Fibroblast of mammary gland (primary cell): ENCODE measurements at places on chromosomes 2 and 18.
A peak's percentile ranks its signal among the peaks of the same experiment; 100 is the strongest.

- peak; percentile 52 for DNase-seq
Observed at GRCh38 chr2:101844055-101844635, 146.6 kb downstream of the MAP4K4 start.

DNA sequence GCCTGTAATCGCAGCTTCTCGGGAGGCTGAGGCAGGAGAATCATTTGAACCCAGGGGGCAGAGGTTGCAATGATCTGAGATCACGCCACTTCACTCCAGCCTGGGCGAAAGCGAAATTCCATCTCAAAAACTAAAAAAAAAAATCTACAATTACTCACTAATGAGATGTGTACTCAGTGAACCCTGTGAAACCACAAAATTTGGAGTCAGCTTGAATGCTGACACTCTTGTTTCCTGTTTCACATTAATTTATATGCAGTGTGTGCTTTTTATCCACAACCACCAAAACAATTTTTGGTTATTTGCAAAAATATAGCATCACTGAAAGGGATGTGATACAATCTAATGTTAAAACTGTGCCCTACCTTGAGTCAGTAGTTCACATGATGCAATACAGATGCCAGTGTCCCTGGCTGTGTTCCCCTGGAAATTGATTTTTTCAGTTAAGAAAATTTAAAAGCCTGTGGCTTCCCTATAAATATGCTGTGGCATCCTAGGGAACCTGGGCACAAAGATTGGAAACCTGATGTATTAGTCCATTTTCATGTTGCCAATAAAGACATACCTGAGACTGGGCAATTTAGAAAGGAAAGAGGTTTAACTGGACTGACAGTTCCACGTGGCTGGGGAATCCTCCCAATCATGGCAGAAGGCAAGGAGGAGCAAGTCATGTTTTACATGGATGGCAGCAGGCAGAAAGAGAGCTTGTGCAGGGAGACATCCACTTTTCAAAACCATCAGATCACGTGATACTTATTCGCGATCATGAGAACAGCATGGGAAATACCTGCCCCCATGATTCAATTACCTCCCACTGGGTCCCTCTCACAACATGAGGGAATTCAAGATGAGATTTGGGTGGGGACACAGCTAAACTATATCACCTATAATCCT lies 337.5 kb upstream of the NT5C1B start:
- peak; percentile 23 for DNase-seq

- no peak for DNase-seq
Observed at GRCh38 chr2:133867166-133867565, 298.9 kb upstream of the NCKAP5 start.

DNA sequence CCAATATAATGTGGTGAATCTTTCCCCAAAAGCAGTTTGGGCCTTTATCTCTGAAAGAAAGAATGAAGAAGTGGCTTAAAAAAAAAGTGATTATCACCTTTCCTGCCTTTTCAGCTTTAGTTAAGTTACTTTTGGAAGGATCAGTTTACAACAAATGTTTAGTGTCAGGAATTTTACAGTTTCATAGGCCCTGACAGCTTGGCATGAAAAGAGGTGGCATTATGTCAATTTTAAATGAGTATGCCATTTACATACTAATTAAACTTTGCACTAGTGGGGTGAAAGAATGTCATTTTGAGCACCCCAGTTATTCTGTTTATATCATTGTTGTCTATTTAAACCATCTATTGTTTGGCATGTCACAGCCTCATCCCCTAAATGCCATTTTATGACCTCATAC lies 763.5 kb upstream of the FANCL start:
- no peak for DNase-seq

DNA sequence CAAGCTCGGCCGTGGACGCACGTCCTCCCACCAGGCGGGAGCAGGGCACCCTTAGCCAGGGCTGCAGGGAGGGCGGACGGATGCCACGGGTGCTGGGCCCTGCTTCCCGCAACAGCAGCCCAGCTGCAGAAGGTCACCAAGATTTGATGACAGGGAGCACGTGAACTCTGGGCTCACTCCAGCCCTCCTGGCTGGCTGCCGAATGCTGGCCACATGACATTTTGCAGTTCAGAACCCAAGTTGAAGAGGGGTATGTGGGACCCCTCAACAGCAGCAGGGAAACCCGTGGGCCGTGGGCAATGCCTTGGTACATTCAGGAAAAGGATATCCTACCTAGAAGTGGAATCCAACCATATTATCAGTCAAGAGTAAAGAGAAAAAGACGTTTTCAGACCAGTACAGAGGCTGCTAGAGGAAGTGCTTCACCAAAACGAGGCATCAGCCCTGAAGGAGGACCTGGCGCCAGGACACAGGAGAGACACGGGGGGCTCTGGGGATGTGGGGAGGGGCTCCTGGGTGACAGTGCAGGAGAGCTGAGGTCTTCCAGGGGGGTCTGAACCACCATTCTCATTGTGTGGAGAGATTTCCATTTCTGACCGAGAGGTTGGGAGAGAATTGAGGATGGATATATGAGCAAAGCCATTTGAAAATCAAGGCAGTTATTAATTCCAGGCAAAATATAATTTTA lies 107.4 kb upstream of the CTDP1 start:
- DNase-seq, result no peak
